ENCODE measurements at places on chromosomes 2 and 18. TPM values are rescaled to one million over a fixed set of nuclear protein-coding genes. Genes with fewer than 3 reads are reported as not detected.
A peak's percentile ranks its signal among the peaks of the same experiment; 100 is the strongest.

- DNase-seq, result no peak
Observed at GRCh38 chr2:40096360-40096759, 317.3 kb upstream of the THUMPD2 start.

DNA sequence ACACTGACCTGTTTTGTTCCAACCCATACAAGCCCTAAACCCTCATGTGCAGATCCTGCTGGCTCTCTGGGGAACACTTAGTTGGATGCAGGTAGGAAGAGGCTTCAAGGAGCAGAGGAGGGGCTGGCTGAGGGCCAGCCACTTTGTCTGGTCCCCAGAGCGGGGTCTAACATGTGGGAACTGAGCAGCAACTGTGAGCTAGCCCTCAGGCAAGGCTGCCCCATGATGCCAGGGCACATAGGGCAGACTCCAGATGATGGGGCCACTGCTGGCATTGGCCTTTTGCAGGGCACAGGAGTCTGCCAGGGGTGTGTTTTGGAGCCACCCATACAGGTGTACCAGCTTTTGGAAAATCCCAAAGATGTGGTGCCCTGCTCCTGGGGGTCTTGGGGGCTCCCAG, 67.7 kb downstream of the HPCAL1 start:
- DNase-seq, result no peak

DNA sequence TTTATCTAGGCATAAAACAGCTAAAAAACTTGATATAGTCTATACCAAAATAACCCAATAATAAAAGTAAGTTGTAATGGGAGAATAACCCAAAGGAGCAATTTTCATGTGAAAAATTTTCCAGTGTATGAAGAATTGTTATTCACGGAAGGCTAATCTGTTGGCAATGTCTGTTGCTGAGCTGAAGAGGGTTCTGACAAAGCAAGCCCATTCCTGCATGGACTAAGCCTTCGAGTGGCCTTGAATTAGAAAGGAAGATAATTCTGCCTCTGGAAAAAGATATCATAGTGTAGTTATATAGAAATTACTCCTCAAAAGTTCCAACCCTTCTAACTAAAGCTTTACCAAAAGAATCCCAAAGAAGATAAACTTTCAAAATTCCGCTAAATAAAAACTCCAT, 101.5 kb downstream of the MAP2 start:
- DNase-seq, result no peak

GRCh38 chr18:38552732-38553321, 987.2 kb upstream of the CELF4 start:
- DNase-seq, result no peak

- no peak for DNase-seq
Observed at GRCh38 chr2:96113367-96113677, 3.0 kb downstream of the ADRA2B start.

DNA sequence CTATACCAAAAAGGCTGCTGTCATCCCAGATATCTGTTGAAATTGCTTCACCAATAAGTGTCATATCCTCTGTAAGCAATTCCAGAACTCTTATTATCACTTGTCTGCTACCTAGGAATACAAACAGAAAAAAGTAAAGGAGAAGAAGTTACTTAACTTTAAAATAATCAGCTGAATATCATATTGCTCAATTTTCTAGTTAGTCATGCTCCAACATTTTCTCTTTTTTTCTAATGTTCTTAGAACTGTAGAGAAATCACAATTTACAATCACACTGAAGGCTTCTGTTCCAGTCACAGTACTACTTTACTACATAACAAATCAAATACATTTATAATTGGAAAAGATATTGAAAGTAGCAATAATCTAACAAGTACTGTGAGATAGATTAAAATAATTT, 17.4 kb downstream of the RTTN start:
- DNase-seq, result no peak

The CFAP53 gene
- 0.27 TPM for total RNA-seq

The NOL4 gene
- total RNA-seq, result not detected

DNA sequence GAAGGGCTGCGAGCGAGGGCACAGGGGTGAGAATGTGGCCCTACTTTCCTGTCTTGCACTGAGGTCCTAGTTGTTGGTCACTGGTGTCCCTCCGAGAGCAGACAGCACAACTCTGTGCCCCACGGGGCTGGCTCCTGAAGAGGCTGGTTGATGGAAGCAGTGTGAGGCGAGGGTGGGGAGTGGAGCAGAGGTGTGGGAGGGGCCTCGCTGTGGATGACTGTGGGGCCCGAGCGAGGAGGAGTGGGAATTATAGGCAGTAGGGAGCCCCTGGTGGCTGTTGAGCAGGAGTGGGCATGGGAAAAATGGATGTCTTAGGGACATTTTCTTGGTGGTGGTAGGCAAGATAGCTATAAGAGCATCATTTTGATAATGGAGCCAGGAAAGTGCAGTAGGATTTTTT, 660.5 kb upstream of the HS6ST1 start:
- DNase-seq, result no peak

The COL4A3 gene
- total RNA-seq, result under 0.01 TPM

The SNRNP27 gene
- total RNA-seq, result 6.2 TPM

GRCh38 chr2:66437691-66438497, 3.0 kb downstream of the MEIS1 start:
- no peak for DNase-seq

DNA sequence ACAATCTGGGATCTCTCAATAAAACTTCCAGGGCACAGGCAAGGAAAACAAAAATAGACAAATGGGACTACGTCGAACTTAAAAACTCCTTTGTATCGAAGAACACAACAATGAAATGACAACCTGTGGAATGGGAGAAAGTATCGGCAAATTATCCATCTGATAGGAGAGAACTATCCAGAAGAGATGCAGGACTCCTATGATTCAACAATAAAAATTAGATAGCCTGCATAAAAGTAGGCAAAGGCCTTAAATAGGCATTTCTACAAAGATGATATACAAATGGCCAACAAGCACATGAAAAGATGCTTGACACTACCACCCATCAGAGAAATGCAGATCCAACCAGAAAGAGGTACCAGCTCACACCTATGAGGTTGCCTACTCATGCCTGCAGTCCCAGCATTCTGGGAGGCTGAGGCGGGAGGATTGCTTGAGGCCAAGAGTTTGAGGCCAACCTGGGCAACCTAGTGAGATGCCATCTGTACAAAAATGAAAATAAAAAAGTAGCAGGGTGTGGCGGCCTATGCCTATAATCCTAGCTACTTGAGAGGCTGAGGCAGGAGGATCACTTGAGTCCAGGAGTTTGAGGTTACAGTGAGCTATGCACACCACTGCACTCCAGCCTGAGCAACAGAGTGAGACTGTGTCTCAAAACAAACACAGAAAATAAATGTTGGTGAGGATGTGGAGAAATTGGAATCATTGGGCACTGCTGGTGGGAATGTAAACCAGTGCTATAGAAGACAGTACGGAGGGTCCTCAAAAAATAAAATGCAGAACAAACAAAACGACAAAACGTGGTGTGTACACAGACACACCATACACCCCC, 21.6 kb downstream of the TWIST2 start:
- no peak for DNase-seq

DNA sequence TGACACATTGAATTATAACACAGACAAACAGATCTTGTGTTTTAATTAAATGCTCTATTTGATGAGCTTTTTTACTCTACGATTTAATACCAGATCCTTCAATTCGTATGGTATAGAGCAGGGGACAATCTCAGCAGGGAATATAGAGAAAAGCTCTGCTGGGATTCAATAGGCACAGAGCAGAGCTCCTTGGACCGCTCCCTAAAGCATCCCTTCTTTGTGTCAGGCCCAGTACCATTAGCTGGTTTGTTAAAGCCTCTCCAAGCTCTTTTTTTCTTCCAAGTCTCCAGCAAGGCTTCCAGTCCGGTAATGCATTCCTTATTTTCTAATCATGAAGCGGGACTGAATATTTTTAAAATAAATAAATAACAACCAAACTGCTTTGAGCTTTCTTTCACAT, 466.0 kb downstream of the NR4A2 start:
- no peak for DNase-seq

- no peak for DNase-seq
Observed at GRCh38 chr2:197809064-197809463, 4.7 kb downstream of the PLCL1 start.

The AGXT gene
- not detected for total RNA-seq

The TCF7L1 gene
- not detected for total RNA-seq

The POMC gene
- 23.4 TPM for total RNA-seq

The RND3 gene
- total RNA-seq, result under 0.01 TPM

- no peak for DNase-seq
Observed at GRCh38 chr2:60046529-60046928, 506.9 kb downstream of the BCL11A start.

- peak; percentile 96 for DNase-seq
Observed at GRCh38 chr18:519019-519879, 18.7 kb upstream of the COLEC12 start.

The GCA gene
- 72.2 TPM for total RNA-seq

- no peak for DNase-seq
Observed at GRCh38 chr2:121491518-121491917, 39.2 kb upstream of the RNU4ATAC start.

The CD8A gene
- 0.27 TPM for total RNA-seq

GRCh38 chr2:166202778-166203177, 75.0 kb upstream of the SCN1A start:
- no peak for DNase-seq

- DNase-seq, result no peak
Observed at GRCh38 chr2:171271971-171272436, 111.3 kb upstream of the TLK1 start.

DNA sequence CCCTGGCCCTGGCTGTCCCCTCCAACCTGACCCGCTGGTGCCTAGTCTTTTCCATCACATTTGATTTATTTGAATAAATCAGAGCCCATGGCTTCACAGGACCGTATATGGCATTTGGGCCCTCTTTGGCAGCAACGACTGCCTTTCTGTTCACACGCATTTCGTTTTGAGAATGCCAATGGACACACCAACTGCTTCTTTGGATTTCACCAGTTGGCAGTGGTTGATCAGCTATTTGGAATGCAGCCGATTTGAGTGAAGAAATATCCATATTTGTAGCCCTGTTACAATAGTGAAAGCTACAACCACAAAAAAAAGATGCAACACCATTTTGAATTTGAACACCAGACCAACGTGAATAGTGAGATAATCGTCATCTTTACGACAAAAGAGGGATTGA, 56.5 kb downstream of the GNAL start:
- no peak for DNase-seq

The TACR1 gene
- total RNA-seq, result under 0.01 TPM

The RNU2-63P gene
- total RNA-seq, result under 0.01 TPM

GRCh38 chr2:21363364-21363763, 239.6 kb downstream of the TDRD15 start:
- no peak for DNase-seq

DNA sequence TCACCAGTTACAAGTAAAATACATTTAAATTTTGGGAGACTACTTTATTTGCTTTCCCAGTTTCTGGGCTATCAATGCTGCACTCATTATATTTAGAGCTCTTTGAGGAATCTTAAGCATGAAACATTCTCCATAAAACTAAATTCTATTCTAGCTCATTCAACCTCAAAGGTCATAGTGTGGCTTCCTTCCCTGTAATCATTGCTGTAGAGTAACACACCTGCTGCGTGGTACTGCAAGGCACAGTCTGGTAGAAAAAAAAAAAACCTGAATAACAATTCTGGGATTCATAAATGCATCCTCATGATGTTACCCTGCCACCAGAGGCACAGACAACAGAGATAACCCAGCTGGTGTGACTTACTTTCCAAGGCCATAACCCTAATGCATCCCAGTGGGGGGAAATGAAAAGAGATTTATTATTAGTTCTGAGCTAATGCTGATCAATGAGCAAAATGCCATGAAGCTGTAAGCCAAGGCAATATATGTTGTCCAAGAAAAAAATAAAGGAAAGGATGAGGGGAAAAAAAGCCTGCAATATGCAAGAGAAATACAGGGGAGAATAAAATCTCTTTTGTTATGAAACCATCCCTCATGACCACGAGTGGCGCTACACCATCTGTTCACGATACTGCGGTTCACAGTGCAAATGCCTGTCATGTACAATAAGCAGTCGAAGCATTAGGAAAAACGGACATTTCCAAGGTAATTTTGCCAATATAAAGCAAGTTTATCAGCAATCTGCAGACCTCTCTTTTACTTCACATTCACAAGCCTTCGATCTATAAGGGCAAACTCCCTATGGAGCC, 1481.6 kb upstream of the PIK3C3 start:
- DNase-seq, result no peak

DNA sequence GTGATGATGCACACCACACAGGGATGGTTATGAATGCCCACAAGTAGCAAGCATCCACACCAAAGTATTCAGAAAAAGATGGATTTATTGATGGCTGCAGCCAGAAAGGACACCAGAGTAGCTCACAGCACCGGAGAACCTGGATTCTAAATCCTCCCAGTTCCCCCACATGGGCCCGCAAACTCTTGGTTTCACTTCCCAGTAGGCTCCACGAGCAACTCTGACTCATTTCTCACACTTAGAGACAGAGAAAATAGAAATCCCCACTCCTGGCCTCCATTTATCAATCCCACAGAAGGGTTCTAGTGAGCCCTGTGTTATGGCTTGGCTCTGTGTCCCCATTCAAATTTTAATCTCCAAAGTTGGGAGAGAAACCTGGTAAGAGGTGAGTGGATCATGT, 426.7 kb upstream of the MYT1L start:
- no peak for DNase-seq

GRCh38 chr2:213751446-213751845, 467.2 kb downstream of the SPAG16 start:
- no peak for DNase-seq

- DNase-seq, result no peak
Observed at GRCh38 chr2:206585335-206585734, 57.0 kb upstream of the FAM237A start.

DNA sequence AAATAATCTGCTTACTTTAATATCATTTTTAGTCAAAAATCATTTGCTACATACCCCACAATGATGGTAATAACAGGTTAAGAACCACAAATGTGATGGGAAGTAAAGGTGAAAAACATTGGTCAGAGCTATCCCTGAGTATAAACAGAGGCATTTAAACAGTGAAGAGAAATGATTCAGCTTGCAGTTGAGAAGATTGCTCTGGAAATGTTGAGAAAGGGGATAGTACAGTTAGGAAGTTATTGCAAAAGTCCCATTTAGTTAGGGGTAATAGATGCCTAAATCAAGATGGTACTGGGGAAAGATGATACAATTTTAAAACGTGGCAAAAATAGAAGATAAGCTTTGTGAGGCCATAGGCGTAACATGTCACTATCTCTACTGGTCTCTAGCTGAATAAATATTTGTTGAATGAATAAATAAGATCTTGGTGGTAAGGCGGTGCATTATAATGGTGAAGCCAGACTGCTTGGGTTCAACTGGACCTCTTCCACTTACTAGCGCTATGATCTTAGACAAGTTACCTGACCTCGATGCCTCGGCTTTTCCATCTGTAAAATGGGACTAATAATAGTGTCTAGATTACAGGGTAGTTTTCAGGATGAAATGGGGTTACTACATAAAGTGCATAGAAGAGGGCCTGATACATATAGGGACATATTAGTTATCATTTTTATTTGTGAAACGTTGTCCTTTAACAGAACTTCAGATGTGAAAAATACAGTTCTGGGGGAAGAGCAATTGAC, 2.0 kb upstream of the BZW1 start:
- DNase-seq, result no peak

DNA sequence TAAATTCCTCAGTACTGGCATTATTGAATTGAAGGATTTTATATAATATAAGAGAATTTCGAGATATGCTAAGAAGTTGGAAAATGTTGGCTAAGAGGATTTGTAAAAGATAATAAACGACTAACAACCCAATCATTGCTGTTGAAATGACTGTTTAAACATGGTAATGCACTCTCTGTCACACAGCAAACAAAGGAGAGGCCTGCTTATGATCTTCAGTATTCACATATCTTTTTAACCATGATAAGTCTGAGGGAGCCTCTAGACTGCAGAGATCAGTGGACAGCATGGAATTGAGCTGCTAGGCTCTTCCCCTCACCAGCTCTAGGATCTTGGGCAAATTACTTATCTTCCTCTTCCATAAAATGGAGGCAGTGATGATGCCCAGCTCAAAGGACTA, 2.7 kb downstream of the KCTD18 start:
- no peak for DNase-seq

Data from hematopoietic multipotent progenitor cell (in vitro differentiated cells).